ENCODE measurements at places on chromosomes 5 and 9.

GRCh38 chr5:169408171-169408570 lies 107.2 kb upstream of the SLIT3 start:
- no peak for DNase-seq

- DNase-seq = no peak
These were observed 114.5 kb downstream of the SLC25A46 start for GRCh38 chr5:110853267-110853666.

DNA sequence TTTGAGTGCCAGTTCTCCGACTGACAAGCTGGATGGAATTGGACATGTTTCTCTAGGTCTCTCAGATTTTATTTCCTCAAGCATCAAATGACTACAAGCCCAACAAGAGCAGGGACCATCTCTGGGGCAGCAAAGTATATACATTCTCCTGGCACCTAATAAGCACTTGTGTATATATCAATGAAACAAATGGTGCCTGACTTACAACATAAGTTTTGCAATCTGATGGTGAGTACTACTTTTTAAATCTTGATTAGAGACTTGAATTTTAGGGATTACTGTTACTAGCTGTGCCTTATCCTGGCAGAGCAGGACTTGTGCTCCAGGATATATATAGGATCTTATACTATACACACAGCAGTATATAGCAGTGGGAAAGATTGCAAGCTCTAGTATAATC lies 8.8 kb upstream of the ABLIM3 start:
- no peak for DNase-seq

DNA sequence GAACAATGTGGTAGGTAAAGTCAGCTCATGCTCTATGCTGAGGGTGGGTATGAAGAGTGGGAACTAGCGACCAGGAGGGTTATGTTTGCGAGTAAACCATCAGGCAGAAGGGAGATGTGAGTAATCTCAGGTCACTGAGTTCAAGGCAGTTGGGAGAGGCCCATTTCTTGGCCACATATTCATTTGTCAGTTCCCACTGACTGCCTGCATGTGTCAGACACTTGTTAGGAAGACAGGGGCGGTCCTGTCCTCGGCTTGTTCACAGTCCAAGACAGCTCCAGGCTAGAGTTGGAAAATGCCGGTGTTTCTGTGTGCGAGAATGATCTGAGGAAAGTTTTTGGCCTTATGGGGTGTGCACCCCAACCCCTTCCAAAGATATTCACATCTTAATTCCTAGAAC lies 48.6 kb upstream of the GDNF start:
- DNase-seq = no peak

DNA sequence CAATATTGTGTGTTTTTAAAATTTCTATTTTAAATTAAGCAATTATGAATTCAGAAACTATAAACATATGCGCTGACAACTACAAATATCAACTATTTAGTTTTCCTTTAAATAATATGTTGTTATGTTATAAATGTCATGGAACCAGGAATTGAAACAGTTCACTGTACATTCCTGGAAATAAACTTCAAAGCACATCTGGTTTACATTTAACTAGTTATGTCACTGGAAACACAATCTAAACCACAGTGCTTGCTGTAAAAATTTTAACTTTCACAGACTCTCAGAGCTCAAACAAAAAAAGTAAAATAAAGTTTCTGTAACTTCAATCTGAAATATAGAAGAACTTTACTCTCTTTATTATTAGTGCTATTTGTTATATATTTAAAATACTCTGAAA lies 179.2 kb downstream of the FBN2 start:
- DNase-seq = no peak

DNA sequence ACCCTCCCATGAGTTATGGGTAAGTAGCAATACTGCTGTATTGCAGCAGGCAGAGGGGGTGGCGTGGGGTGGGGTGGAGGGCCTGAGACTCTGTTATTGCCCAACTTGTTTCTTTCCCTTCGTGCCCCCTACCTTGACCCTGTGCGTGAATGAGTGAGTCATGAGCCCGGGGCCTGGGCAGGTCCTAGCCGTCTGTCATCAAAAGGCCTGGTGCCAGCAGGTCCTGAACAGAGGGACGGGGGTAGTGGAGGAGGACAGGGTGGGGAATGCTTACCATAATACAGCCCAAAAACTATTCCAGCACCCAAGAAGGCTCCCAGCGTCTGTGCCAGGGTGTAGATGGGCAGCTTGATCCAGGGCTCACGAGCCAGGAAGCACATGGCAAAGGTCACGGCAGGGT lies 4.3 kb downstream of the AQP3 start:
- DNase-seq = peak; percentile 8

- no peak for DNase-seq
These were observed 127.8 kb upstream of the CKMT2 start for GRCh38 chr5:81105261-81105877.

GRCh38 chr5:73774924-73775323 lies 148.9 kb downstream of the ARHGEF28 start:
- DNase-seq = no peak

DNA sequence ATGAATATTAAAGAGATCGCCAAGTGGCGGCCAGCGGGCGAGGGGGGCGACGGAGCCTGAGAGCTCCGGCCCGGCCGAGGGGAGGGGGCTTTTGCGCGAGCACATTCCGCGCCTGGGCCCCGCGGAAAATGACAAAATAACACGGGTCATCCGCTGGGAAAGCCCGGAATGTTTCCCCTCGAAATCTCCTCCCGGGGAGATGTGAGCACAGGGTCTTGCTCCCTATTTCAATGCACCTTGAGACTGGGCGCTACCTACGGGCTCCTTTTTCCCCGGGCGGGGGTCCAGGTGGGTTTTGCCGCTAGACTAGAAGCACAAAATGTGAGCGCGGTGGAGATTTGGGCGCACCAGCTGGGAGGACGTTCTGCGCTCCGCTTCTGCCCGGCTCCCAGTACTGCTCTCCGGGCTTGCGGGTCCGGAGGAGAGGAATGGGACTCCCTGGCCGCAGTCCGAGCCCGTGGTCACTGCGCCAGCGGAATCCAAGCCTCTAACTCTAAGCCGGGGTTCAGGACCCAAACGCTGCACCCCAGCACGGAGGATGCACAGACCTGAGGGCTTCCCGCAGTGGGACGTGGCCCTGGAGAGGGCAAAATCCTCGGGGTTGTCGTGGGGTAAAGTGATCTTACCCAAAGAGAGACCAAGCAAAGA lies 2.8 kb upstream of the PRDM12 start:
- DNase-seq = no peak
